ENCODE measurements at places on chromosomes 11 and 22.

- no peak for DNase-seq
Measured at GRCh38 chr11:60288531-60288930, 8.1 kb downstream of the MS4A4A start.

DNA sequence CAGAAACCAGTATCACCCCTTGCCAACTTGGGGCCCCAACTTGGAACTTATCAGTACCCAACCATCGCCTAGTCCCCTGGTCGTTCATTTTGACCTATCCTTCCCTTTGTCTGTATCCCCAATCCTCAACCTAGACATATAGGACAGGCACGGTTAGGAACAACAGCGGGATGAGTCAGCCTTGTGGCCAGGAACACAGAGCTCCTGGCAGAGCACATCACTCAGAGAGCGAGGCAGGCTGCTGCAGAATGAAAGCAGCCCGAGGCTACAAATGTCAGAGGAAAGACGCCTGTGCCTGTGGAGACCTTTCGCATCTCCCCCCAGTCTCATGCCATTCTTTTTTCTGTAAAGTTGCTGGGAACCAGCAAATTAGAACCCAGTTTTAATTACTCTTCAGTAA, 14.6 kb downstream of the DKK3 start:
- DNase-seq: no peak

DNA sequence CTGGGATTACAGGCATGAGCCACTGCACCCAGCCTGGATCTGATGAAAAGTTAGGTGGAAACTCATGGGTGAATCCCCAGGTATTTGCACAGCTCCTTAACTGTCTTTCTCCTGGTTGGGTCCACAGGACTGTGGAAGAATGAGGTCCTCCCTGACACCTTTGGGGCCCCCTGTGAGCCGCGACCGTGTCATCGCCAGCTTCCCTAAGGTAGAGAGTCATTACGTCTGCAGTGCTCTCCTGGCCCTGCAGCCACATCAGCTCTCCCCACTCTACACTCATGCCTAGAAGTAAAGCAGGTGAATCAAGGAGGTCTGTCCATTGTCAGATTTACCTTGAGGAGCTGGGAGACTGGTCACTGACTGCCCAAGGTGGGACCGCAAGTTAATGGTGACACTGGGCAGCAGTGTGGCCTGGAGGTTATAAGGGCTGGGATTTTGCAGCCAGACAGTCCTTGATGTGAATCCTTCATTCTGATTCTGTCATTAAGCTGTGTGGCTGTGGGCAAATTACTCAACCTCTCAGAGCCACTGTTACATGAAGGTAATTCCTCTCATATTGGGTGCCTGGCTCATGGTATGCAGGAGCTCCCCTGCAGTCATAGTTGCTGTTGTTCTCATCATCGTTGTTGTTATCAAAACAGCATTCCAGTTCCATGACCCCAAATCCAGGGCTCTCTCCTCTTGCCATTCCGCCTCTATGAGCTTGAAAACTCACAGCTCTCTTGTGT, 1.4 kb downstream of the RAB36 start:
- DNase-seq: no peak

- peak; percentile 46 for DNase-seq
Measured at GRCh38 chr11:61041755-61042518, 60.4 kb upstream of the CD5 start.

DNA sequence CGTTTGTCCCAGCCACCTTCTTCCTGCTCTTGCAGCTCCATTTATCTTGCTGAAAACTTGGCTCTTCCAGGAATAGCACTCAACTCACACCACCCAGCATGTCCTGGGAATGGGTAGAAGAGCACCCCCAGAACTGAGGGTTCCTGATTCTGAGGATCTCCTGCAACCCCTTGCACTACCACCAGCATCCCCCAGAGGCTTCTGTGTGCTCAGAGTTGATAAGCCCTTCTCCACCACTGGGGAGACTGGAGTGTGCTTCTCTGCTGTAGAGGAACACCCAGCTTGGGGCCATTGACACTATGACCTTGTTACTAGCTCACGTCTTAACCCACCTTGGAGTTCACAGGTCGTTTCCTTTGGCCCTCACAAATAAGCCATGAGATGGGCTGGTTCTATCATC, 121.0 kb downstream of the GRIK4 start:
- DNase-seq: no peak

DNA sequence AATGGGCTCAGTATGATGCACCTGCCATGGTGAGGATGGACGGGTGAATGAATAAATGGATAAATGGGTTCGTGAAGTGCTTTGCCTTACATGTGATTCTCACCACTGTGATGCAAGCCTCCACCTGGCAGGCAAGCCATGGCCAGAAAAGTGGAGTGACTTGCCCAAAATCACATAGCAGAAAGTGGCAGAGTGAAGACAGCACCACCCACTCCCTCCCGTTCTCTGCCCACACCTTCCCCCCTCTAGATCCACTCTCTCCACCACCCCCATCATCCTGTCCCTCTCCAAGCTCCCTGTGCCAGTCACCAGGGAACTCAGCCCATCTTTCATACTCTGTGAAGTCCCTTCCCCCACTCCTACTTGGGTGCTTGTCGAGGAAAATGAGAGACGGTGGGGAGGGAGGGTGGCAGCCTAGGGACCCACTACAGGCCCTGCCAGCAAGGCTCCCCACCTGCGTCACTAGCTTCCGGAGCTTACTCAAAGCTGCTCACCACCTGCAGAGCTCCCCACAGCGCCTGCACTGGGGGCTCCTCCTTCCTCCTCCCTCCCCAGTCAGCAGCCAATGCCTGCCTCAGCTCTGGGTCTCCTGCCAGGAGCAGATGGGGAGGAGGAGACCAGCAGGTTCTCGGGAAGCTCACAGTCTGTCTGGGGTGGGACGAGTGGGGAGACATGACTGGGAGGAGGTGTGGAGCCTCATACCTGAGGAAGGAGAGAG, 82.3 kb downstream of the PDE2A start:
- peak; percentile 30 for DNase-seq

DNA sequence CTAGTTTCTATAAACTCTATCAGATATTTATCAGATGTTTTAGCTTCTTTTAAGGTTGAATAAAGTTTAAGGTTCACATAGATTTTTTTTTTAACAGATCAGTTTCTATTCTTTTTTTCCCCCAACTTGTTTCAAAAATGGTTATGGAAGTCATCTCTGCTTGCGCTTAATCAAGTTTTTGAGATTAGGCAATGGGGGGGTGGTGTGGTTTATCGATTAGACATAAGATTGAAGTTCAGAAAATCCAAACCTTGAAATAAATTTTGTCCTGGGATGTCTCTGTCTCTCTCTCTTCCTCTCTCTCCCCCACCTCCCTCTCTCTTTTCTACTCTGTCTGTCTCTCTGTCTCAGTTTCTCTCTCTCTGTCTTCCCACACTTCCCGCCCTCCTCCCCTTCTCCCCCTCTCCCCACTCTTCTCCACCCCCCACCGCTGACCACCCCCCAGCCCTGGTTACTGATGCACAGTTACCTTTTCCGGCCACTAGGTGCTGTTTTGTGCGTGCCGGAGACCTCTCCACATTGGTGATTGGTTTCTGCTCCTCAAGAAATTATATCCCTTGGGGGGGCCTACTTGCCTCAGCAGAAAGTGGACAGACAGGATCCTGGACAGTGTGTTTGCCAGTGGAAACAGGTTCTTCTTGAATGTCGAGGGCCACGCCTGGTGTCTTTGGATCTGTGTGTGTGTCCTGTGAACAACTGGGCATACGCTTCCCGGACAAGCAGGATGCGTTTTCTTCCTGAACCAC, 29.7 kb upstream of the ANO1 start:
- DNase-seq: no peak

DNA sequence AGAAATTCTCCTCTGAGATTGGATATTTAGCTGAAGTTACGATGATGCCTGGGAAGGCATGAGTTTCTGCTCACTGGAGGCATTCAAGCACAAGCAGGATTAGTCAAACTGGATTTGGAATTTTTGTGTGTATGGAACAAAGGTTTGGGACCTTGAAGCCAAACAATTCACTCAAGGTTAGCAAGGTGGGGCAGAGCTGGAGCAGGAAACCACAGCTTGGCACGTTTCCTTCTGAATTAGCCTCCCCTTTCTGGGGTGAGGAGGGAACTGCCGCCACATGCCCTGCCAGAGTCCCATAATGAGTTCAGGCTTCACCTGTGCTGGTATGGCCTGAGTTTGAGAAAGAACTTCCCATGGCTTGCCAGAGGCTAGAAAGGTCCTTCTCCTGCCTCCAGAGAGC, 50.9 kb upstream of the RRAS2 start:
- DNase-seq: no peak

- DNase-seq: no peak
Measured at GRCh38 chr11:78374917-78375316, 42.7 kb downstream of the GAB2 start.

GRCh38 chr22:49147171-49147570, 680.5 kb downstream of the BRD1 start:
- DNase-seq: no peak

DNA sequence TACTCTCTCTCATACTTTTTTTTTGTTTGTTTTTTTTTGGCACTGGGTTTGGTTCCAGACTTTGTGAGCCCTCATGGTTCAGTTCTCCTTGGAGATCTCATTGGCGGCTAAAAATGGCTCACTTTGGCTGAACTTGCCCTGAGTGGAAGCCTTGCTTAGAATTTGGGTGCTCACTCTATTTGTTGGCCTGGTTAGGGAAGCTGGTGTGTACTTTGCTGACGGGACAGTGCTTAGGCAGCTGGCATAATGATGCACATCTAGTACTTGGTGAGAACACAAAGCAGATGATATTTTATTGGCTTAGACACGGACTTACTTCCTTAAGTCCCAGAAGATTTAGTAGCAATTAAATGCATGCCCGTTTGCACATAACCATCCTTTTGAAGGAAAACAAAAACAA, 66.5 kb upstream of the GRAMD1B start:
- DNase-seq: no peak

- DNase-seq: no peak
Measured at GRCh38 chr11:2671748-2672147, 28.0 kb downstream of the KCNQ1OT1 start.

- no peak for DNase-seq
Measured at GRCh38 chr11:5007561-5007960, 12.9 kb downstream of the OR51L1 start.

DNA sequence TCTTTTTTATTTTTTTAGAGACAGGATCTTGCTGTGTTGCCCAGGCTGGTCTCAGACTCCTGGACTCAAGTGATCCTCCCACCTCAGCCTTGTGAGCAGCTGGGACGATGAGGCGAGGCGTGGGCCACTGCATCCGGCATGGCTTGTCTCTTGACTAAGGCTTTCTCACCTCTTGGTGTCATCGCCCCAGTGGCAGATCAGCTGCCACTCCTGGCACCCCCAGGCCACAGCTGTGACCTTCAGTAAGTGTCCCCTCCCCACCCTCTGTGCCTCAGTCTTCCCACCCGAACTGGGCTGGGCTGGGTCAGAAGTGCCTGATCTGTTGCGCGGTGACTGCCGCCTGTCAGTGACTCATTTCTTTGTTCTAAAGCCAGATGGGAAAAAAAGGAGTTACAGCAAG, 3.6 kb downstream of the SYNGR1 start:
- DNase-seq: no peak

DNA sequence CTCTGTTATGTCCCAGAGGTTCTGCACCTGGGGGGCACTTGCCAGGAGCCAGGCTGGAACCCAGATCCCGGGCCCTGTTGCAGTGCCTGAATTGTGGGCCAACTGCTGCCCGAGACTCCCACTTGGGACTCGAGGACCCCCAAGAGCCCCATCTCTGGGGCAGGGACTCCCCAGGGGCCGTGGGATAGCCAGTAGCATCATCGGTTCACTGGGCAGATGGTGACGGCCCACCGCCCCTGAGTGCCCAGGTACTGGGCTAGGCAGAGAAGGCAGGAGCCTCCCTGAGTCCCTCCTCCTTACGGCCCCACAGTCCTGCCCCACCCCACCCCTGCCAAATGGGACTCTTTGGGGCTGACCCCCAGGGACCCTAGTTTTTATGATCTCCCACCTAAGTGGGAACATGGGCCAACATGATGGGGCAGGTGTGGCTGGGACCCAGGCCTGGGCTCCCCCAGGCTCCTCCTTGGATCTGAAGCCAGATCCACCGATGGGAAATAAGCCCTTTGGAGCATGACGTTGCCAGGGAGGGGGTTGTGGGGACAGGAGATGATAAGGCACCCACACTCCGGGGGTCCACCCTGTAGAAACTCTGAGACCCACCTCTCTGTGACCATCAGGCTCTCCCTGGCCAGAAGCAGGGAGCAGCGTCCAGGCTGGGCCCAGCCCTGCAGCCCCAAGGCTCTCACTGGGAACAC, 94.5 kb upstream of the FGF3 start:
- no peak for DNase-seq

GRCh38 chr22:23859201-23859600, 1.5 kb downstream of the SLC2A11 start:
- DNase-seq: no peak

DNA sequence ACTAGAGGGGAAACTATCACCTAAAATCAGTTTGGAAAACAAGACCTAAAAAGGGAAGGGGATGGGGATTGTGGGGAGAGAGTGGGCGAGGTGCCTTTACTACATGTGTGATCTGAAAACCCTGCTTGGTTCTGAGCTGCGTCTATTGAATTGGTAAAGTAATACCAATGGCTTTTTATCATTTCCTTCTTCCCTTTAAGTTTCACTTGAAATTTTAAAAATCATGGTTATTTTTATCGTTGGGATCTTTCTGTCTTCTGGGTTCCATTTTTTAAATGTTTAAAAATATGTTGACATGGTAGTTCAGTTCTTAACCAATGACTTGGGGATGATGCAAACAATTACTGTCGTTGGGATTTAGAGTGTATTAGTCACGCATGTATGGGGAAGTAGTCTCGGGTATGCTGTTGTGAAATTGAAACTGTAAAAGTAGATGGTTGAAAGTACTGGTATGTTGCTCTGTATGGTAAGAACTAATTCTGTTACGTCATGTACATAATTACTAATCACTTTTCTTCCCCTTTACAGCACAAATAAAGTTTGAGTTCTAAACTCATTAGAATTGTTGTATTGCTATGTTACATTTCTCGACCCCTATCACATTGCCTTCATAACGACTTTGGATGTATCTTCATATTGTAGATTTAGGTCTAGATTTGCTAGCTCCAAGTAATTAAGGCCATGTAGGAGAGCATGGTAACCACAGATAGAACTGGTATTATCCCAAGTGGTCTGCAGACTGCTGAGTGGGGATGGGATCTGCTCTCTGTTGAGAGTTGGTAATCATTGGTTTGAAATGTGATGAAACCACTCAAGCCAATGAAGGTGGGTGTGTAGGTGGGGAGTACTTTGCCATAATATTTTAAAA, 3.6 kb downstream of the NEAT1 start:
- DNase-seq: no peak

- no peak for DNase-seq
Measured at GRCh38 chr11:45925550-45925949, 3.1 kb downstream of the LARGE2 start.

DNA sequence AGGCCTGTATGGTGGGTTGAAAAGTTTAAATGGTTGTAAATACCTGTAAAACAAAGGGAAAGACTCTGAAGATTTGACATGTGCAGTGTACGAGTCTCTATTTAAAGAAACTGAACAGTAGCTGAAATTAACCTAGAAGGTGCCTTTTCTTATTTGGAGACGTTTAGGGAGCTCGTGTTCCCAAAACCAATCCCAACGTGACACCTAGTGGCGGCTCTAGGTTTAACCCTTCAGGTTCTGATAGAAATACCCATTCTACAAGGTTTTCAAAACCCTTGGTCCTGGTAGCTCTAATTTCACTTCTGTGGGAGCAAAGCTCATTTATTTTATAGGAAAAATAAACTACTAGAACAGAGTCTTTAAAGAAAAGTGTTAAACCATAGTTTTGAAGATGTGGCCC, 258.3 kb downstream of the LRRC4C start:
- DNase-seq: no peak

- DNase-seq: no peak
Measured at GRCh38 chr11:96054870-96055705, 131.2 kb upstream of the MTMR2 start.

Measured in activated CD8-positive, alpha-beta memory T cell treated with anti-CD3 and anti-CD28 coated beads for 48 hours (primary cell).